ENCODE measurements at places on chromosomes 3 and 15.

DNA sequence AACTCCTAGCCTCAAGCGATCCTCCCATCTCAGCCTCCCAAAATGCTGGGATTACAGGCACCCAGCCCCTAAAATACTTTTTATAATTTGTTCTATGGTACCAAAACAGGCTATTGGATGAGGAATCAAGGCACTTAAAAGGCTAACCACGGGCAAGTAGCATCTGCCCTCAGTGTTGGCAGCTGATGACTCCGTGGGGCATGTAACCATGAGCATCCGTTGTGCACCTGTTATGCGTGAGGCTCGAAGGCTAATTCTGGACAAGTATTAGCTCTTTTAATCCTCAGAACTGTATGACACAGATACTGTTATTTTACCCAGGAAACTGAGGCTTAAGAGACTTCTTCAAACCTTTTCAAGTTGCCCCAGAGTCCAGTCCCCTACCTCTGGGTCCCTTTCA is 10.2 kb downstream of the WDR73 start:
- no peak for DNase-seq

GRCh38 chr3:77288348-77288747 is 248.4 kb downstream of the ROBO2 start:
- no peak for DNase-seq

- DNase-seq: no peak
Observed at GRCh38 chr3:138675393-138675792, 66.8 kb downstream of the FAIM start.

- DNase-seq: no peak
Observed at GRCh38 chr15:62071711-62072308, 5.0 kb downstream of the C2CD4A start.

DNA sequence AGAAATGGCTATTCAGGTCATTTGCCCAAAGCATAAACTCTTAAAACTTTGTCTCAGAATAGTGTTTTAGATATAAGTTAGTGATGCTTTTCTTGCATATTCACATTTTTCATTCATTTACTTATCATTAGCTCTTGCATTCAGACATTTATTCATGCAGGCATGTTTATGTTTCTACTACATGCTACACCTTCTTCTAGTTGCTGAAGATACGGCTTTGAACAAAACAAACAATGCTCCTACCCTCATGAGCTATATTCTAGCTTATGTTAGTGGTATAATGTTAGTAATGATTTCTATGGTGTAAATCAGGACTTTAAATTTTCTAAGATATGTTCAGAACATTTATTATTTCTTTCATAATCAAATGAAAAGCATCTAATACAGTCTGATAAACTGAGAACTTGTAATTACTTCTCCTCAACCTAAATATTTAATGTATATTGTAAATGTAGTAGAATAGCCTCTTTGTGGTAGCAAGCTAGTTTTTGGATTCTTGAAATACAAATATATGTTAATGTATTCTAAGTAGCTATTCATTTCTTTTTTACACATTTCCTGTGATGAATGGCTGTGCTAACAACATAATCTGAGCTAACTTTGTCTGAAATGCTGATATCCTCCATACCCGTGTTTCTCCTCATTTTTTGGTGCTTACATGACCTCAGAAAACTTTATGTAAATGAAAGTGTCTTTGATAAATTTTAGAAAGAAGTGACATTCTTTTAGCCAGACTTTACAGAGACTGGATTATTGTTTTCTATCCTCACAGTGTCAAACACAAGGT is 15.5 kb upstream of the GOLGA8B start:
- DNase-seq: no peak

GRCh38 chr3:20073068-20073467 is 32.8 kb downstream of the KAT2B start:
- DNase-seq: no peak

DNA sequence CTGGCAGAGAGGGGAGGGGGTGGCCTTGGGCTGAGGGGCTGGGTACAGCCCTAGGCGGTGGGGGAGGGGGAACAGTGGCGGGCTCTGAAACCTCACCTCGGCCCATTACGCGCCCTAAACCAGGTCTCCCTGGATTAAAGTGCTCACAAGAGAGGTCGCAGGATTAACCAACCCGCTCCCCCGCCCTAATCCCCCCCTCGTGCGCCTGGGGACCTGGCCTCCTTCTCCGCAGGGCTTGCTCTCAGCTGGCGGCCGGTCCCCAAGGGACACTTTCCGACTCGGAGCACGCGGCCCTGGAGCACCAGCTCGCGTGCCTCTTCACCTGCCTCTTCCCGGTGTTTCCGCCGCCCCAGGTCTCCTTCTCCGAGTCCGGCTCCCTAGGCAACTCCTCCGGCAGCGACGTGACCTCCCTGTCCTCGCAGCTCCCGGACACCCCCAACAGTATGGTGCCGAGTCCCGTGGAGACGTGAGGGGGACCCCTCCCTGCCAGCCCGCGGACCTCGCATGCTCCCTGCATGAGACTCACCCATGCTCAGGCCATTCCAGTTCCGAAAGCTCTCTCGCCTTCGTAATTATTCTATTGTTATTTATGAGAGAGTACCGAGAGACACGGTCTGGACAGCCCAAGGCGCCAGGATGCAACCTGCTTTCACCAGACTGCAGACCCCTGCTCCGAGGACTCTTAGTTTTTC is 4.9 kb downstream of the ISL2 start:
- DNase-seq: no peak

DNA sequence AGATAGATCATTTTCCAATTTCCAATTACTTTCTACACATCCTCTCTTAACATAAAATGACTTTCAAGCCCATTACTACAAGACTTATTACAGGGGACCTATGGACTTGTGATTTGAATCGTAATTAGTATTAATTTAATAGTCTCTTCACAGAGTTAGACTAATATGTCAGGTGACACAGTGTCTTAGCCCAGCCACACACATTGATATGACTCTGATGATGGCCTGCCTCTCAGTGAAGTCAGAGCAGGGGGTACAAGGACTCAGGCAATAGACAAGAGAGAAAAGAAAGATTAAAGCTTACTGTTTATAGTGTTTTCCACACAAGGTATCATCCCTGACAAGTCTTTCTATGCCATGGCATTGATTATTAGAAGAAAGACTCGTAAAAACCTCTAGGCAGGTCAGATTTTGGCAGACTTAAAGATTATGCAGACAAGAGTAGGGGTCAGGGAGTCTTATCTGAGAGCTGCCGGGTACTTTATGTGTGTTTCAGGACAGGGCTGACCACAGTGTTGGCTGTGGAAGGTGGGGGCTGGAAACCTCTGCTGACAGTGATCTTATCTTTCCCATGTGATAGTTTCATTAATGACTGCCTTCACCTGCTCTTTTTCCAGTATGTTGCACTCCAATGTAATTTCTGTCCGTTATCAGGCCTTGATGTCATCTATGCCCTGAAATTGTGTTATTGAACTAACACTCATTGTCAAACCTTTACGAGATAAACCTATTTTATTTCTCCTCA is 50.1 kb downstream of the B3GALNT1 start:
- no peak for DNase-seq

- DNase-seq: no peak
Observed at GRCh38 chr15:31341496-31342195, 15.0 kb downstream of the KLF13 start.

DNA sequence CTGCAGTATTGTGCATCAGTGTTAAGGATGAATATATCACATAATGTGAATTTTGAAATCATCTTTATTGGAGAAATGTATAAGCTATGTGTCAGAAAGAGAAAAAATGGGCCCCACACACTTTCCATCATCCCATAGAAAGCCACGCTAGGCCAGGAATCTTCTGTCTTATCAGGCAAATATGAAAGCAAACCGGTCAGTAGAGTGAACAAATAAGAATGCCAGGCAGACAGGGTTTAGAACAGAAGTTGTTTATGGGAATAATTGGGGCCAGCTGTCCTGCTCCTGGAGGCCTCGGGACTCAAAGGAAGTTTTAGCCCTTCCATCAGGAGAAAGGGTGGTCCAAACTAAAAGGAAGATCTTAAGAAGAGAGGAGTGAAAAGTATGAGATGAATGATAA is 39.5 kb downstream of the ZNF280D start:
- no peak for DNase-seq

- no peak for DNase-seq
Observed at GRCh38 chr3:110106805-110107204, 769.5 kb upstream of the DPPA4 start.

DNA sequence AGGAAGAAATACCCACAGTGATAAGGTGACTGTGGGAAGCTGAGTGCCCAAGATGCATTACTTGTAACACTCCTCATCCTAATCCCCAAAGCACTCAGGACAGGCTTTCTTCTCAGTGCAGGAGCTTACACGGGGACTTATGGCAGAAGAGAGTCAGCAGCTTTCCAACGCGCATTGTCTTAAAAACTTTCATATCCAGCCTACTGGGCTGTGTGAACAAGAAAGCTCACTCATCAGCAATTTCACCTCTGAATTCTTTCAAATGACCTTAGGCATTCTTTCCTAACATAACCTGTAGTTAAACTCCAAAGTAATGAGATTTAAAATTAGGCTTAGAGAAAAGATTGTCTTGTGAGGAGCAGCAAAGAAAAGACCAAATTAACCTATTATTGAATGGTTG is 132.3 kb downstream of the KCNAB1 start:
- DNase-seq: no peak

DNA sequence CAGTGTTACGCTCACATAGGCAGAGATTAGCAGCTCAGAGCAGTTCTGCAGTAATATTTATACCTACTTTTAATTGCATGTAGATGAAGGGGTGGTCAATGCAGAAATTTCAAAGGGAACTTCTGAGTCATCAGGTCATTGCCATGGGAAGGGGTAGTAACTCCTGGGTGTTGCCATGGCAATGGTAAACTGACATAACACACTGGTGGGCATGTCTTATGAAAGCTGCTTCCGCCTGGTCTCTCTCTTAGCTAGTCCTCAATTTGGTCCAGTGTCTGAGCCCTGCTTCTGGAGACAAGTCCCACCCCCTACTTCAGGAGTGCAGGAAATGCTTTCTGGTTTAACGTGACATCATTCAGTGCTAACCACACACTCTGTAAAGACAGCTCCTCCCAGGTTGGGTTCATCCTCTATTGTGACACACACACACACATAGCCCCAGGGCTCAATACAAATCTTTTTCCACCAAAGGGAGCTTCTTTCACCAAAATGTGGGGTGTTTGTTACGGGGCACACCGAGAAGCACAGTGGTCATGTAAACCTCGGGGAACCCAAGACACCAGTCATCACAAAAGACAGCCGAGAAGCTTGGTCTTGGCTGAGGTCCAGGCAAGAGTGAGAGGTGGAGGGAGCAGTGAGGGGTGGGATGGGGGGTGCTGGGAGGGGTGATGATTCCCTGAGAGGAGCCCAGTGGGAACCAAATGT is 74.5 kb downstream of the TLE3 start:
- no peak for DNase-seq

DNA sequence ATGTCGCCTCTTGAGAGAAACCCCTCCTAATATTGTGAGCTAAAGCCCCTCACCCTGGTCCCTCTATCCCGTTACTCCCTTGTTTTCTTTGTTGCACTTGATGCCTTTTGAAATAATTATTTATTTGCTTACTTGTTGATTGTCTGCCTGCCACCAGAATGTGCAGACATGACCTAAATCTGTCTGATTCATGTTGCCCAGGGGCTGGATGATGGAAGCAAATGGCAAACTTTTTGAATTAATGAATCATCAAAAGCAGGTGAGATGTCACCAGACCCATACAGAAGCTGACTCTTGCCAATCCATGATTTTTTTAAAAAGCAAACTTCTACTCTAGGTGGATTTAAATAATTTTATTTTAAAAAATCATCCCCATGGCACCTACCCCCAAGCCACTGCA is 49.3 kb downstream of the GRIP2 start:
- no peak for DNase-seq

DNA sequence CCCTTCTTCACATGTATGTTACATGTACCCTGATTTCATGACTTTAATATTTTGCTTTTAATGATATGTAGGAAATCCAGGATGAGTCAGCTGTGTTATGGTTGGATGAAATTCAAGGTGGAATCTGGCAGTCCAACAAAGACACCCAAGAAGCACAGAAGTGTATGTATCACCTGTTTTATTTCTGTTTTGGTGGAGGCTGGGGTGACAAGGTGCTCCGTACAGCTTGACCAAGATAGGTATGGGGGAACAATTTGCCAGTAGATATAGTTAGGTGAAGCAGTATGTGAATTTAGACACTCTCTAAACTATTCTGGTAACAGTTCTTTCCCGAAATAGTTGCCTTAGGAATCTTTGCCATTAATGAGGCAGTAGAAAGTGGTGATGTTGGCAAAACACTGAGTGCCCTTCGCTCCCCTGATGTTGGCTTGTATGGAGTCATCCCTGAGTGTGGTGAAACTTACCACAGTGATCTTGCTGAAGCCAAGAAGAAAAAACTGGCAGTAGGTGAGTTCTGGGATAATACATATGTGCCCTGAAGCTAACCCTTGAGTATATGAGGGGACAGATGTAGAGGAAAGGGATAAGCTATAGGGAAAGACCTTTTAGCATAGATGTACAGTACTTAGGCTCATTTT is 63.7 kb upstream of the CRTC3 start:
- DNase-seq: no peak

- no peak for DNase-seq
Observed at GRCh38 chr3:169628567-169628966, 34.9 kb downstream of the MECOM start.

GRCh38 chr15:77243135-77243534 is 172.2 kb upstream of the TSPAN3 start:
- no peak for DNase-seq

- DNase-seq: no peak
Observed at GRCh38 chr3:185912929-185913901, 24.6 kb downstream of the TRA2B start.

DNA sequence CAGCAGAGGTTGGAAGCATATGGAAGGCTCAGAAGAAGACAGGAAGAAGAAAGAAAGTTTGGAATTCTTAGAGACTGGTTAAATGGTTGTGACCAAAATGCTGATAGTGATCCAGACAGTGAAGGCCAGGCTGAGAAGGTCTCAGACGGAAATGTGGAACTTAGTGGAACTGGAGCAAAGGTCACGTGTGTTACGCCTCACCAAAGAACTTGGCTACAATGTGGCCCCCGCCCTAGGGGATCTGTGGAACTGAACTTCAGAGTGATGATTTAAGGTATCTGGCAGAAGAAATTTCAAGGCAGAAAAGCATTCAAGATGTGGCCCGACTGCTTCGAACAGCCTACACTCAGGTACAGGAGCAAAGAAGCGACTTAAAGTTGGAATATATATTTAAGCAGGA is 83.1 kb downstream of the MYO5A start:
- no peak for DNase-seq

GRCh38 chr3:179853176-179853575 is 183.6 kb downstream of the PEX5L start:
- no peak for DNase-seq

GRCh38 chr3:172536993-172537419 is 13.8 kb upstream of the TNFSF10 start:
- DNase-seq: no peak

DNA sequence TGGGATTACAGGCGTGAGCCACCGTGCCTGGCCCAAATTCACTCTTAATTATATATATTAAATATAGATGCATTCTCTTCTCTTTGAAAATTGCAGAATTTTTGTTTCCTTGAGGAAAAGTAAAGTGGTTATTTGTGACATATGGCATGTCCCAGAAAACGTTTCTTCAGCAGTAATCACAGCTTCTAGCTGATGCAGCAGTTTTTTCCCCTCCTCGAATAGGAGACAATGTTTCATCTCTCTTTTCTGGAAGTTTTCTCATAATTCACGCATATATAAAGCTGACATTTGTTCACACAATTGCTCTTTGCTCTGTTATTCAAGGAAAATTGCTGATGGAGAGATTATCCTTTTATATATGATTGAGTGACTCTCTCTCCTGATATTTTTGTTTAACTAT is 99.8 kb downstream of the SERPINI1 start:
- DNase-seq: no peak
